Gastrocnemius medialis (tissue), 4 donors: ENCODE measurements at places on chromosomes 2 and 18. TPM values are rescaled to one million over a fixed set of nuclear protein-coding genes. Genes with fewer than 3 reads are reported as not detected.

The CDK15 gene
- total RNA-seq, result not detected

The TXNDC2 gene
- not detected for total RNA-seq

The MYO5B gene
- 0.39 TPM for total RNA-seq

The MAL gene
- total RNA-seq, result 0.64 TPM

The DRC1 gene
- not detected for total RNA-seq

The ANTXR1 gene
- total RNA-seq, result 8.8 TPM

DNA sequence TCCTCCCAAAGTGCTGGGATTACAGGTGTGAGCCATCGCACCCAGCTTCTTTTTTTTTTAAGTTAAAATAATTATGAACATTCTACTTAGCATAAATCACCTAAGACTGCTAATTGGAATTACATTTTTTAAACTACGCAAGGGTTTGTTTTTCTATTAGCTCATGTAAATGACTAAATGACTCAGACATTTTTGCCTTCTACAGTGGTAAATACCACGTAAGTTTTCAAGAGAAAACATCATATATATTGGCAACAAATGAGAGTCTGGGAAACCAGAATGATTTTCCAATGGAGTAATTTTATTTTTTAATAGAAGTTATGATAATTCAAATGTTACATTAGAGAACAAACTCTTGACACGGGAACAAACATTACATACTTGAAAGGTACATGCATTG is 259.0 kb downstream of the ZNF385B start:
- H3K27me3 ChIP-seq, result no peaks in the 10 kb centered on the region
- no peaks in the 10 kb centered on the region for H3K36me3 ChIP-seq
- peaks cover 11% of the 10 kb centered on the region for H3K4me1 ChIP-seq
- no peak overlapping the region for H3K27ac ChIP-seq

- no peaks in the 10 kb centered on the region for H3K36me3 ChIP-seq
These were observed 78.5 kb downstream of the TANC1 start for GRCh38 chr2:159046966-159047365.

GRCh38 chr18:3485153-3486149 is 35.5 kb downstream of the TGIF1 start:
- no peaks in the 10 kb centered on the region for H3K4me1 ChIP-seq
- no peaks in the 10 kb centered on the region for H3K27me3 ChIP-seq
- H3K36me3 ChIP-seq, result no peaks in the 10 kb centered on the region
- no peak overlapping the region for H3K27ac ChIP-seq
- no peak for DNase-seq

DNA sequence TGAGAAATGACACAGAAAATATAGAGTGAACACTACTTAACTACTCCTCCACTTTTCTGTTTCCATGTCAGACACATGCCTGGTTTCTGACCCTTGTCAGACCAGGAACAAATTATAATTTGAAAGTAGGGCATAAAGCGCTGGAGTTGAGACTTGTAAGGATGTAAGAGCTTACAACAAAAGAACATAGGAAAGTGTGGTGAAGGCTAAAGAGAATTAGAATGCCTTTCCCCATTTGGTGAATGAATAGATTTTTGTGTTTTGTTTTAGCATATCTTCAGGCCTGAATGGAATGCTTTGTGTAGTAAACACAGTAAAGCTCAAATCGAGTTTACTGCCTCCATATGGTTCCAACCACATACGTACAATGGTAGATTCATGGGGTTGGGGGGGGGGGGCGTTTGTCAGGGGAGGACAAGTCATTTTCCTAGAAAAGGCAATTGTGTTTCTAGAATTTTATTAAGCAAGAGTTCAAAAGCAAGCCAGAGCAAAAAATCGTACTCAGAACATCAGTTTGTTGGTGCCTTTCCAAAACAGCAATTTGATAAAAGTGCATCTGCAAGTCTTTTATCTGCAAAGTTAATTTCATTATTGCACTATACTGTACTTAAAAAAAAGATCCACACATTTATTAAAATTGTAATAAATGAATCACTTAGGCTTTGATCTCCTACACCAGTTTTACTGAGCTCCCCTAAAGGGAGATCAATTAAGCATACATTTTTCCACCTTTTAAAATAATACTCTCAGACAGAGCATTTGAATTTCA is 30.9 kb downstream of the NRXN1 start:
- DNase-seq, result no peak
- H3K27ac ChIP-seq, result no peak overlapping the region
- H3K4me1 ChIP-seq, result no peaks in the 10 kb centered on the region
- no peaks in the 10 kb centered on the region for H3K36me3 ChIP-seq
- no peak overlapping the region for H3K4me3 ChIP-seq

DNA sequence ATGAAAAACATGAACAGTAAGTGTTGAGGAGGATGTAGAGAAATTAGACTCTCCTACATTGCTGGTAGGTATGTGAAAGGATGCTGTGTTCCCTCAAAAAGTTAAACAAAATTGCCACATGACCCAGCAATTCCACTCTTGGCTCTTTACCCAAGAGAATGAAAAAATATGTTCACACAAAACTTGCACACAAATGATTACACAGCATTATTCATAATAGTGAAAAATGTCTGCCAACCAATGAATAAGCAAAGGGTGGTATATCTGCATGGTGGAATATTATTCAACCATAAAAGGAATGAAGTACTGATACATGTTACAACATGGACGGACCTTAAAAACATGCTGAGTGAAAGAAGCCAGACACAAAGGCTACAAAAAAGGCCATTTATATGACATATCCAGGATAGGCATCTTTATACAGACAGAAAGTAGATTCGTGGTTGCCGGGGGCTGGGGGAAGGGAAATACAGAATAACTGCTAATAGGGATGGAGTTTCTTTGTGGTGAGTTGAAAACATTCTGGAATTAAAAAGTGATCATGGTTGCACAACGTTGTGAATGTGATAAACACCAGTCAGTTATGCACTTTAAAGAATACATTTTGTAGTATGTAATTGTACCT is 85.4 kb upstream of the MYO3B start:
- H3K27ac ChIP-seq, result no peak overlapping the region
- no peak for DNase-seq
- no peaks in the 10 kb centered on the region for H3K36me3 ChIP-seq
- no peaks in the 10 kb centered on the region for H3K27me3 ChIP-seq

GRCh38 chr18:43863180-43863579 is 585.9 kb upstream of the SYT4 start:
- DNase-seq, result peak; percentile 16
- no peaks in the 10 kb centered on the region for H3K4me1 ChIP-seq
- H3K27me3 ChIP-seq, result no peaks in the 10 kb centered on the region
- no peak overlapping the region for H3K27ac ChIP-seq
- H3K36me3 ChIP-seq, result no peaks in the 10 kb centered on the region

- no peaks in the 10 kb centered on the region for H3K27me3 ChIP-seq
- H3K36me3 ChIP-seq, result no peaks in the 10 kb centered on the region
- no peak overlapping the region for H3K4me3 ChIP-seq
- no peak for DNase-seq
- no peak overlapping the region for H3K27ac ChIP-seq
These were observed 169.3 kb downstream of the SATB2 start for GRCh38 chr2:199288424-199288823.

DNA sequence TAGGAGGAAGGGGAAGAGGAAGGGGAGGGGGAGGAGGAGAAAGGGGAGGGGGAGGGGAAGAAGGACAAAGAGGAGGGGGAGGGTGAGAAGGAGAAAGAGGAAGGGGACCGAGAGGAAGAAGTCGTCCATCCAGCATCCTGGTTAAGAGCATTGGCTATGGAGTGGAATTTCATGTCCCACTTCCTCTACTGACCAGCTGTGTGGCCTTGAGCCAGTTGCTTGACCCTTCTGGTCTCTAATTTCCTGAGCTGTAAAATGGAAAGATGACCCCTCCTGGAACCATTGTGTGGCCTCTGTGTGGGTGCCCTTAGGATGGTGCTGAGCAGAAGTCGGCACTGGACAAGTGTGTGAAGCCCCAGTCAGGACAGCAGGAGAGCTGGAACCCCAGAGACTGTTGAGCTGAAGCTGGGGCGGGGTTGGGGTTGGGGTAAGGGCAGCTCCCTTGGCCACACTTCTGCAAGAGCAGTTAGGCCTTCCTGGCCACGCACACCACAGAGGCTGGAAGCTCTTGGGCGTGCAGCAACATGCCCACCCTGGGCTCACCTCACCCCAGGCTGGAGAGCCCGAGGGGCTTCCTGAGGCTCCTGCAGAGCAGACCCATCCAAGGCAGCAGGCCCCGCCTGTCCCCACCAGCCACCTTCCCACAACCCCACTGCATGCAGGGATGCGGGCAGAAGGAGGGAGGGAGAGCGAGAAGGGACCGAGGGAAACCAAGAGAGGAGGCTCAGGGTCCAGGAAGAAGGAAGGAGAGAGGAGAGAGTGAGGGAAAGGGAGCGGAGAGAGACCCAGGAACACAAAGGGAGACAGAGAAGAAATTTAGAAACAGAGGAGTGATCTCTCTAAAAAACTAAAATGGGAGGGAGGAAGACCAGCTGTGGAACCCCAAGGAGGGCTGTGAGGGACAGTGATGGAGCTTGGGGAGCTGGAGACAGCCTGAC is 16.2 kb downstream of the ADRA2B start:
- no peaks in the 10 kb centered on the region for H3K36me3 ChIP-seq
- H3K27me3 ChIP-seq, result no peaks in the 10 kb centered on the region
- peak; percentile 6 for DNase-seq
- H3K4me1 ChIP-seq, result peaks cover 14% of the 10 kb centered on the region
- H3K4me3 ChIP-seq, result no peak overlapping the region
- peak overlapping the region; percentile 20 for H3K27ac ChIP-seq

- no peaks in the 10 kb centered on the region for H3K27me3 ChIP-seq
- H3K27ac ChIP-seq, result no peak overlapping the region
- H3K4me1 ChIP-seq, result no peaks in the 10 kb centered on the region
- no peak overlapping the region for H3K4me3 ChIP-seq
These were observed 8.6 kb upstream of the PCARE start for GRCh38 chr2:29082804-29083495.

DNA sequence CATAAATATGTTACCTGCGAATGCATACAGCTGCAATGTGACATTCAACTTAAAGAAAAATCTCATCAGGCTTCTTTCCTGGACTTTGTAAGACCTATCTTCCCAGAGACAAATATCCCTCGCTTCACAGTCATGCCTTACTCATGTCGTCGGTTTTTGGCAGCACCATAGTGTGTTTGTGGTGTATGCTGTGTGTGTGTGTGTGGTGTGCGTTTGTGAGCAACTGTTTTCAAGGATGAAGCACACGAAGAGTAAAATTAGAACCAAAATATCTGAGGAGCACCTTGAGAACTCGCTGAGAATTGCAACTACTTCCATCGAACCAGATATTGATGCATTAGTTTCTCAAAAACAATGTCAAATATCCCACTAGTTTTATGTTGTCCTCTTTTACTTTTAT is 56.9 kb downstream of the ASB1 start:
- H3K4me1 ChIP-seq, result no peaks in the 10 kb centered on the region
- no peaks in the 10 kb centered on the region for H3K36me3 ChIP-seq
- no peak for DNase-seq
- no peak overlapping the region for H3K27ac ChIP-seq
- no peak overlapping the region for H3K4me3 ChIP-seq

DNA sequence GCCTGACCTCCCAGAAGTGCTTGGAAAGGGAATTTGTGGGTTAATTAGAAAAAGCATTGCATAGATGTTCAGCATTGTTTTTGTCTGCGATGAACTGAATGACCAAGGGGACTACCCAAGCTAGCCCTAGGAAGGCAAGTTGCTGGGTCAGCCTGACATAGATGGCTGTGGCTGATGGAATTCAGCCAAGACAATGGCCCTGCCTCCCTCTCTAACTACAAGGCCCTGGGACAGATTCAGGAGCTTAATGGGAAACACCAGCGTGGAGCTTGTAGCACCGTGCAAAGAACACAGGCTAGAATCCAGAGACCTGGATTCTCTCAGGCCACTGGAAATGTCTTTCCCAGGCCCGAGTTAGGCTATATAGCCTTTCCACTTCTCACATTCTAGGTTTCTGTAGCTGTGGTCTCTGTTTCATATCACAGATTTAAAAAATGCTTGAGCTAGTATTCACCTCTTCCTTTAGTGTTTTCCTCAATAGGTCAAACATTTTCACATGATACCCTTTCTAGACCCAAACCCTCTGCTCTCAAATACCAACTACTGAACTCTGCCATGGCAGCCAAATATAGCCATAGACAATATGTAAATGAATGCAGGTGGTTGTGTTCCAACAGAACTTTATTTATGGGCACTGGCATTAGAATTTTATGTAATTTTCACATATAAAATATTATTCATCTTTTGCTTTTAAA is 294.3 kb upstream of the MEX3C start:
- H3K4me1 ChIP-seq, result no peaks in the 10 kb centered on the region
- no peaks in the 10 kb centered on the region for H3K27me3 ChIP-seq
- no peak overlapping the region for H3K27ac ChIP-seq
- DNase-seq, result no peak
- no peak overlapping the region for H3K4me3 ChIP-seq

DNA sequence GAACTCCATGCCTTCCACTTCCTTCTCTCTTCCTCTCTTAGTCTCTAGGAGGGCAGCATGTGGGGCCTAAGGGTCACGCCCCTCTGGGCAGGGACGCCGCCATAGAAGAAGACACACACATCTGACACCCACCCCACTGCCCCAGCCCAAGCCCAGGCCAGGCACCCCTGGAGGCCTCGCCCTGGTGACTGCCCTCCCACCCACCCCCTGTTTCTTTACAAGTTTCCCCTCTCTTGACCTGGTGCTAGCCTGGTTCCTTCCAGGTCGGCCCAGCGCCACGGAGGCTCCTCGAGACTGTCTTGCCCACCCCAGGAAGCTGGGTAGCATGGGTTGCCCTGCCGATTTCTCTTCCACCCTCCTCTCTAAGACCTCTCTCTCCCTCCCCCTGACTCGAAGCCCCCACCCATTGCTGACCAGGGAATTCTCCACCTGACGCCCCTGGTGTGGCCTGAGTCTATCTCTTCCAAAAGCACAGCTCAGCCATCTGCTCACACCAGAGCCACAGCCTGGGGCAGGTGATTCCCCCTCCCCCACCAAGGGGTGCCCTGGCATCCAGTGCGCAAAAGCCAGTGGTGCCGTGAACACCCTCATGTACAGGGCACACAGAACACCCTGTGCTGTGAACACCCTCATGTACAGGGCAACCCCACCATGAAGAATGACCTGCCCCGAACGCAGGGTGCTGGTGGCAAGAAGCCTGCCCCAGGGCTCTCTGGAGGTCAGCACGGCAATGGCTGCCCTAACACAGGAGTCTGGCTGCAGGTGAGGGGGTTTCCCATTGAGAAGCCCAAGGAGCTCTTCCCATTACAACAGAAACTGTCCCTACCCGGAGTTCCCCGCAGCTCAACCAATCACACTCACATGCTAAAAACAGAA is 13.5 kb upstream of the SALL3 start:
- H3K4me3 ChIP-seq, result no peak overlapping the region
- H3K27me3 ChIP-seq, result peaks cover 7% of the 10 kb centered on the region
